ENCODE measurements at places on chromosomes 13 and 19.

DNA sequence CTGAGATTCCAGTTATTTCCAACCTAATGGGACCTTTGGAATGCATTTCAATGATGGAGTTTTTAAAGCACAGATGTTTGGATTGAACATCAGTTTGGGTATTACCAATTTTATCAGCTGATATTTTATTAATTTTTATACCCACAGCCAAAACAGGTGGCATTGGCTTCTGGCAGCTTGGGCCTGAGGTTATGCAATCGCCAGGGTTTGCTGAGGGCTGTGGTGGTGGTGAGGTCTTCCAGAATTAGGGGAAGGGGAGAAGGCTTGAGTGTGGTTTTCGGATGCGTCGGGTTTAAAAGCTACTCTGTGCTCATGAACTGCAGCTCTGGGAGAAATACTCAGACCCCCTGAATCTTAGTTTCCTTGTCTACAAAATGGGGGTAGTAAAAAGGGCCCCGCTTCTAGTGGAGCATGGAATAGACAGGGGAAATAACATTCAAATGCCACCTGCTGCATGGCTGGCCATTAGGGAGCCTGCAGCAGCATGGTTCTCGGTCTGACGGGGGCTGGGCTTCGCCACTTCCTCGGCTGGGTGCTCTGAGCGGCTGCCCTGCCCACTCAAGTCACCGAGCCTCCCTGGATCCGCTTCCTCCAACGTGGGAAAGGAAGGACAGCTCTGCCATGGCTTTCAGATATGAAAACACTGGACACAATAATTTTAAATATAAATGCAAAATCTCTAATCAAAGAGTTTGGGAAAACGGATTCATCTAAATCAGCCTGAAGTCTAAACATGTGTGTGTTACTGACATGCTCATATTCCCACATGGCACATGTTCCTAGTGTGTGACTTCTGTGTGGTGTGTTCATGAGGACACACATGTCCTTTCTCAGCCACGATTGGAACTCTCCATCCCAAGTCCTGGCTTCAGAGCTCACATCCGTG lies 35.2 kb downstream of the ADPRHL1 start:
- DNase-seq, result no peak

DNA sequence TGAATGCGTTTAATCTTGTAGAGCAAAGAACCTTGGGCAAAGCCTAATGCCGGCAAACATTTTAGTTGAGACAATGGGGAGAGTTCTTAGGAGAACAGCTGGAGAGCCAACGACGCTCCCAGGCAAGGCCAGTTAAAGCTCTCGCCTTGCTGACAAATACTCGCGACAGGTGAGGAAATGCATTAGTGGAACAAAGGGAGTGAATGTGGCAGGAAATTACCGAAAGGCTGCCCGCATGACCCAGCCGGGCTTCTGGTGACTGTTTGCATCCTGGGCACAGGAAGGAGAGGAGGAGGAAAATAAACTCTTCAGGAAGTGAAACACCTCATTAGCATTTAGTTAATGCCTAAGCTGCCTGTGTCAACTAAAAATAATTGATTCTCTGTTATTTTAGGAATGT lies 74.6 kb downstream of the SHISA2 start:
- no peak for DNase-seq

- peak; percentile 46 for DNase-seq
These were observed 65.4 kb downstream of the GNG7 start for GRCh38 chr19:2636897-2637683.

DNA sequence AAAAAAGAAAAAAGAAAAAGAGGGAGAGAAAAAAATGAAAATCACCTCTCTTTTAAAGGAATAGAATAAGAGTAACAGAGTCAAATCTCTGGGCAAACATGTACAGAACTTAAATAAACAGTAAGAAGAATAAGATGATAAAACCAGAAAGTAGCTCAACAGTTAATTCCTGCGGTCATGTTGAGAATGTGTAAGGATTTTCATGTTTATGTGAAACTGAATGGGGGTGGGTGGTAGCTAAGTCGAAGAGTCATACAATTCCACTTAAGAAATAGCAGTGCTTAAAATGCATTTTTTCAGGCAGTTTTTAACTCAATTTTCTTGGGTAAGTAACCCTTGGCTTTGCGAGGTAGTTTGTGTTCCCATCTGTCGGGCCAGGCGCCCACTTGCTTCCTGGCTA lies 60.9 kb downstream of the PEX11G start:
- no peak for DNase-seq

DNA sequence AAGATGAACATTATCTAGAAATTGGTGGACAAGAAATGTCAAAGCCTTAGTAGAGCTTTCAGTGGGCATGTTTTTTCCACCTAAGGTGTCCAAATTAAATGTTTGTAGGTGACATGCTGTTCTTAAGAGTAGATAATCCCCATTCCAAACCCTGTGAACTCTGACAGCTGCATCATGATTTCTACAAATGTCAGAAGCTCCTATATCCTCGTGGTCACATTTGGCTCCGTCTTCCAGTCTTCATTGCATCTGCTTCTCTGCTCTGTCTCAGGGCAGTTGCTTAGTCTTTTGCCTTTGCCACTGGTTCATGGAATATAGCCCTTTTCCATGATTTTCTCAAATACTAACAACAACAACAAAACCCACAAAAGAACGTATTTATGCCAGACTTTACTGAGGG lies 234.5 kb downstream of the DLEU7 start:
- DNase-seq, result no peak

GRCh38 chr19:49301165-49301865 lies 23.7 kb downstream of the SLC6A16 start:
- peak; percentile 50 for DNase-seq

- no peak for DNase-seq
These were observed 12.5 kb downstream of the MICOS13 start for GRCh38 chr19:5667751-5668271.

GRCh38 chr13:79913141-79913827 lies 427.6 kb downstream of the SPRY2 start:
- no peak for DNase-seq

DNA sequence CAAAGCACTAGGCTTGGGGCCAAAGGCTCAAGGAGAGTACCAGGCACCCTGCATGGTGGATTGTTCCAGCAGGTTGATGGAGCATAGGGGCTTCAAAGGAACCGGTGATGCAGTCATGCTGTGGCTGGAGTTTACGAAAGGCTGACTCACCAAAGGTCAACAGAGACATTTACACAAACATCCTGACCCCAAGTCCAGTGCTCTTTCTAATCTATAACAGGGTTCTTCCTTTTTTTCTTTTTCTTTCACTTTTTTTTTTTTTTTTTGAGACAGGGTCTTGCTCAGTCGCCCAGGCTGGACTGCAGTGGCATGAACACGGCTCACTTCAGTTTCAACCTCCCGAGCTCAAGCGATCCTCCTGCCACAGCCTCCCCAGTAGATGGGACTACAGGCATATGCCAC lies 35.6 kb upstream of the TPTE2 start:
- DNase-seq, result no peak

DNA sequence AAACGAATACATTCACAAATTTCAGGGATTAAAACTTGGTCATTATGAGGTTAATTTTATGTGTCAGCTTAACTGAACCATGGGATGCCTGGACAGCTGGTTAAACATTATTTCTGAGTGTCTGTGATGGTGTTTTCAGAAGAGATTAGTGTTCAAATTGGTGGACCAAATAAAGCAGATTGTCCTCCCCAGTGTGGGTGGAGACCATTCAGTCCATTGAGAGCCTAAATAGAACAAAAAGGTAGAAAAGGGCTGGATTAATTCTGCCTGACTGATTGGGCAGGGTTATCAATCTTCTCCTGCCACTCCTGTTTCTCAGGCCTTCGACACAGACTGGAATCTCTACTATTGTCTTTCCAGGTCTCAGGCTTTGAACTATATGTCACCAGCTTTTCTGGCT lies 203.8 kb upstream of the SLITRK6 start:
- DNase-seq, result no peak

DNA sequence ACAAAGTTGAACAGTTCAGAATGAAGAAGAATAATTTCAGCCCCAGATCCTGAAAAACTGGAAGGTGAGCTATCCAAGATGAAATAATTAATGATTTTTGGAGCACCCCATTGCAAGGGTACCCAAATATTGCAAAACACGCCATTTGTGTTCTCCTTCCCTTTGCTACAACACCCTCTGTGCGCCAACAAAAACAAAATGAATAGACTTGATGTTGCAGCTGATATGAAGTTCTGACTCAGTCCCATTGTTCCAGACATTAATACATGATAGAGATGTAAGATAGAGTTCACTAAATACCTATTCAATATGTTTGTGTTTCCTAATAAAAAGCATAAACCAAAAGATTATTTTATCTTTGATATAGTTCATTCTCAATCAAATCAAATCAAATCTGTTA lies 287.5 kb upstream of the SOX21 start:
- DNase-seq, result no peak
